ENCODE measurements at places on chromosomes 5 and 9. TPM values are rescaled to one million over a fixed set of nuclear protein-coding genes. Genes with fewer than 3 reads are reported as not detected.

GRCh38 chr5:95631991-95632675, 12.2 kb downstream of the GPR150 start:
- DNase-seq = no peak
- H3K27me3 ChIP-seq = no peaks in the 10 kb centered on the region
- H3K27ac ChIP-seq = no peak overlapping the region
- no peaks in the 10 kb centered on the region for H3K4me1 ChIP-seq
- H3K36me3 ChIP-seq = no peaks in the 10 kb centered on the region

- H3K27me3 ChIP-seq = no peaks in the 10 kb centered on the region
- H3K4me1 ChIP-seq = peaks cover 14% of the 10 kb centered on the region
- DNase-seq = no peak
- H3K27ac ChIP-seq = peak overlapping the region; percentile 97
These were observed 1.2 kb downstream of the SPATA24 start for GRCh38 chr5:139402561-139403158.

- no peak overlapping the region for H3K27ac ChIP-seq
- no peaks in the 10 kb centered on the region for H3K36me3 ChIP-seq
- no peak for DNase-seq
- no peak overlapping the region for H3K4me3 ChIP-seq
- peaks cover 73% of the 10 kb centered on the region for H3K27me3 ChIP-seq
- H3K4me1 ChIP-seq = peaks cover 11% of the 10 kb centered on the region
These were observed 69.1 kb downstream of the FOXD1 start for GRCh38 chr5:73379435-73379834.

CDO1 gene
- total RNA-seq = 19.1 TPM

MRPL41 gene
- 37.8 TPM for total RNA-seq

DNA sequence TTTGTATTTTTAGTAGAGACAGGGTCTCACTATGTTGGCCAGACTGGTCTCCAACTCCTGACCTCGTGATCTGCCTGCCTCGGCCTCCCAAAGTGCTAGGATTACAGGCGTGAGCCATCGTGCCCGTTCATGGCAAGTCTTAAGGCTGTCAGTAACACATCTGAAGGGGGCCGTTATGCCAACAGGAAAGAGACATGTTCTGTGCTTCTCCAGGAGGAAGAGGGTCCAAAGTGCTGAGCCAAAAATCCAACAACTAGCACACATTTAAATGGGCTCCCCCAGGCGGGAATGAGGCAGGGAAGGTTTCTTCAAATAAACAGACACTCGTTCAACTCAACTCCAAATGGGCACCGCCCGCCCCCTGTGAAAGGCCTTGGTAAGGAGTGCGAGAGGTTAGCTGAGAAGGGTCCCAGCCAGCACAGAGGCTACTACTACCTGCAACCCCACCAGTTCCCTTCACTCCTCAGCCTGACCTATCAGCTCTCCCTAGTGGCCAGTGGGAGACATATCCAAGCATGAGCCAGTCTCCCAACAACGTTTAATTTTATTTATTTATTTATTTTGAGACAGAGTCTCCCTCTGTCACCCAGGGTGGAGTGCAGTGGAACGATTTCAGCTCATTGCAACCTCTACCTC, 84.1 kb upstream of the DMRT1 start:
- DNase-seq = peak; percentile 44
- H3K4me1 ChIP-seq = no peaks in the 10 kb centered on the region
- no peaks in the 10 kb centered on the region for H3K36me3 ChIP-seq

TRPM6 gene
- total RNA-seq = 0.04 TPM

ESM1 gene
- total RNA-seq = 2.8 TPM

DNA sequence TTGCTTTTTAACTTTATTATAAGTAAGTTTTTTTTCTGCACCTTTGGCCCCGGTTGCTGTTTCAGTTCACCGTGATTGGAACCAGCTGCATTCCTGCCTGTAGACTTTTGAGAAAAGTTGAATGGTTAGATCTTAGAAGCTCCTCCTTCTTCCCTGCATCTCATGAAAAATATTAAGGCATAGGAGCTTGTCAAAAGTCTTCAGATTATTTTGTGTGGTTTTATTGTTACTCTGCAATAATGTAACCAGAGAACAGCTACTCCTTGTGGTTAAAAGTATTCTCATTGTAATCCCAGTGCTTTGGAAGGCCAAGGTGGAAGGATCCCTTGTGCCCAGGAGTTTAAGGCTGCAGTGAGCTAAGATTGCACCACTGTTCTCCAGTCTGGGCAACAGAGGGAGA, 3.3 kb upstream of the SLC2A8 start:
- H3K27ac ChIP-seq = no peak overlapping the region
- no peak overlapping the region for H3K4me3 ChIP-seq
- DNase-seq = no peak
- H3K4me1 ChIP-seq = peaks cover 15% of the 10 kb centered on the region
- H3K36me3 ChIP-seq = peaks cover 18% of the 10 kb centered on the region
- no peaks in the 10 kb centered on the region for H3K27me3 ChIP-seq
